ENCODE measurements at places on chromosomes 3 and 15.

DNA sequence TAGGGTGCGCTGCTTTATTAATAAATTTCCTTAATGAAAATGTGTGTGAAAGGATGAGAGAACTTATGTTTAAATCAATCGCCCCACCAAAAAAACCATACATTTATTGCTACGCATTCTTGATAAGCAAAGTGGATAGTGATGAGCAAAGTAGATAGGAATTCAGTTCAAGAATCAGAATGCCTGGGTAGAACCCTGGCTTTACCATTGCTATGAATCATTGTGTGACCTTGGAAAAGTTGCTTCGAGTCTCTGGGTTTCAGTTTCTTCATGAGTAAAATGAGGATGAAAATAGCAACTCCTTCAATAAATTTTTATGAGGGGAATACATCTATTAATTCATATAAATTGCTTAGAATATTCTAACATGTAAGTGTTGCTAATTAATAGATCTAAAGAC, 2.6 kb upstream of the ALCAM start:
- DNase-seq, result no peak

DNA sequence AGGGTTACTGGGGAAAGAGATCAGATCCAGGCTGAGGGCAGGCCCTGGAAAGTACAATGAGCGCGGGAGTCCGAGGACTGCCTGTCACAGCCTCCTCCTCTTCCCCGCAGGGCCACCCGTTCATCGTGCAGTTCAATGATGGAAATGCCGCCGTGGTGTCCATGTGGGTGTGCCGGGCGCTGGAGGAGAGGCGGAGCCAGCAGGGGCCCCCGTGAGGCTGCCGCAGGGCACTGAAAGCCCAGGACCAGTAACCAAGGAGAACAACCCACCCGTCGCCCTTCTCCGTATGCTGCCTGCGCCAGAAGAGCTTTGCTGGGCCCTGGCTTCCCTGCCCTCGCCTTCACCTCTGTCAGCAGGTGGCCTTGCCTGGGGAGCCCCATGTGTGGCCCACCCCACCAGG, 18.8 kb upstream of the SKOR1 start:
- no peak for DNase-seq

DNA sequence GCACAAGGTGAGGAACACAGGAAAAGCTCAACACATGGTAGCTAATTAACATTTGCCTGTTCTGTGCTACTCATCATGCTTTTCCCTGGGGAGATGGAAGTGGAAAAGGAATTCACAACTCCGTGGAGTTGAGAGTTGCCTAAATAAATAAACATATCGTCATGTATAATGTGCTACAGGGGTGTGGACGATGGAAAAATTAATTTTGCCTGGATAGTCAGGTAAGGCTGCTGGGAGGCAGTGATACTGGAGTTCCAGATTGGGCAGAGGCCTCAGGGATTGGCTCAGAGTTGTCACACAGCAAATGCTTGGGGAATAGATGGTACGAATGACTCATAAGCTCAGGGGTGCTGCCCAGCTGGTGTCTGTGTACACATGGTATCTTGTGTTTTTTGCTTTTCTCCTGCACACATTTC, 3.1 kb upstream of the ABHD6 start:
- no peak for DNase-seq

- DNase-seq, result no peak
Observed at GRCh38 chr15:89978914-89979313, 22.2 kb upstream of the ZNF710 start.

DNA sequence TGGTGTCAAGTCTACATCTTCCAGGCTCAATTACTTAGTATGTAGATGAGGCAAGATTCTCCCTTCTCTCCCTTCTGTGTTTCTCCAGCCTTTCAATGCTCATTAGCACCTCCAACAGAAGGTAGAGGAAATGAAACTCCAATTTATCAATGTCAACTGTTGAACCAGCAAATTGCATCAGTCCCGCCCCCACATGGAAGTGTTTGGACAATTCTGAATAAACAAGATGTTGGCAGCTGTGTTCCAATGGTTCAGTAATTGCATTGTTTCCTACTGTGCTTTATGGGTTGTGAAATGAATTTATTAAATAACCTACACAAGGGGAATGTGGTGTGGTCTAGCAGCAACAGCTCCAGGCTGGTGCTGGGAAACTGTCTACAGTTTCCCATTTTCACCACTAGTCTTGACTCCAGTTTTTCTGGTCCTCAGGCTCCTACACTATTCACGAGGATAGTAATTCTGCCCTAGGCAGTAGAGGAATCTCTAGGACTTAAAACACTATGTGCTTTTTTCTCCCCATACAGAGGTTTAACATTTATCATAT, 91.9 kb downstream of the MB21D2 start:
- DNase-seq, result no peak

GRCh38 chr3:12839156-12839946, 2.0 kb downstream of the RPL32 start:
- DNase-seq, result no peak

GRCh38 chr3:132637590-132637989, 22.0 kb downstream of the ACAD11 start:
- DNase-seq, result no peak

GRCh38 chr3:185763347-185764005, 61.4 kb downstream of the IGF2BP2 start:
- DNase-seq, result no peak

DNA sequence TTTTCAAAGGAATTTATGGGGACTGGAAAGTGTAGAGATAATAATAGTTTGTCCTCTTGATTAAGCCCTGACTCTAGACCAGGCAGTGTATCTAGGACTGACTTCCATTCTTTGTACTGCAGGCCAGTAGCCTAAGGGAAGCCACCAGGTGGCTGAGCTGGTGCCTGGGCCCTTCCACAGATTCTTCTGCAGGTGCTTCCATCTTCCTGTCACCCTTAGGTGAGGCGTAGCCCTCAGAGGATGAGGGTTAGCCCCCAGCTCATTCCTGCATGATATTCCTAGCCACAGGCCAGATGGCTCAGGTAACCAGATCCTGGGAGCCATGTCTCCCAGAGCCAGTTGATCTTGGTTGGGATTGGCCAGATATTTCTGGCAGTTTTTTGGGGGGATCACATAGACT, 169.0 kb upstream of the IL12A start:
- DNase-seq, result no peak

DNA sequence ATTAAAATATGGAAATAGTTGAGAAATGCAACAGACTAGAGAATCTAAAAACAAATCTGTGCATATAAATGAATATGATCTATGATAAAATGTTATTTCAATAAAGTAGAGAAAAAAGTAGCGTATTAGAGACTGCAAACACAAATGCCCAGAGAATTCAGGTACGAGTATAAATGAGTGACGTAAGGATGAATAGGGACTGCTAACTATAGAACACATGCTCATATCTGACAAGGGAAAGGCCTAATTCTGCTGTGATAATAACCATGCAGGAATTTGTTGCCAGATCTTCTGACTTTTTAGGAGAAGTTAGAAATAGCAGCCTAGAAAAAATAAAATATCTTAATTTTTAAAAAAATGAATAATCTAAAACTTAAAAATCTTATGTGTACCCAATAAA, 73.1 kb downstream of the ESYT3 start:
- no peak for DNase-seq

GRCh38 chr15:58478579-58478978, 46.8 kb downstream of the LIPC start:
- DNase-seq, result no peak

DNA sequence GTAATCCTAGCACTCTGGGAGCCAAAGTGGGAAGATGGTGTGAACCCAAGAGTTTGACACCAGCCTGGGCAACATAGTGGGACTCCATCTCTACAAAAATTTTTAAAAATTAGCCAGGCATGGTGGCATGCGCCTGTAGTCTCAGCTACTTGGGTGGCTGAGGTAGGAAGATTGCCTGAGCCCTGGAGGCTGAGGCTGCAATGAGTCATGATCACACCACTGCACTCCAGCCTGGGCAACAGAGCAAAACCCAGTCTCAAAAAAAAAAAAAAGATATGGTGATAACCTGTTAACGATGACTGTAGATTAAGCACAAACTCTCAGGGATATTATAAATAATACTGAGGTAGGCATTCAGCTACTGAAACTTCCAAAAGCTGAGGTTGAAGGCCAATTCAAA, 107.5 kb downstream of the SLC49A4 start:
- DNase-seq, result no peak

DNA sequence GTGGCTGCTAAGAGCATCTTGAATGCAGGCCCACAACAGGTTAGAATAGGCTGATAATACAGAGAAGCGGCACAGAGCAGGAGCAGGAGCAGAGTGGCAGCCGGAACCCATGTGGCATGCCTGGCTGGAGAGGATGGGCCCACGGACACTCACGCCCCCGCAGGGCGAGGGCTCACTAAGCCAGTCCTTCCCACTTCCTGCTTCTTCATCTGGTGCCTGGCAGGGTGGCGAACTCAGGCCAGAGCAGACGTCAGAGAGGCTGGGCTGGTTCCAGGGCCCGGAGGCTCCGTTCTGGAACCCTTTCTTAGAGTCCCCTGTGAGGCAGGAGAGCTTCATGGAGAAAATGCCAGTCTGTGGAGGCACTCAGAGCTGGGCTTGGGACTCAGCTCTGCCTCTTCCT, 195.1 kb downstream of the NTRK3 start:
- no peak for DNase-seq

- no peak for DNase-seq
Observed at GRCh38 chr15:39360452-39360851, 220.4 kb upstream of the THBS1 start.

DNA sequence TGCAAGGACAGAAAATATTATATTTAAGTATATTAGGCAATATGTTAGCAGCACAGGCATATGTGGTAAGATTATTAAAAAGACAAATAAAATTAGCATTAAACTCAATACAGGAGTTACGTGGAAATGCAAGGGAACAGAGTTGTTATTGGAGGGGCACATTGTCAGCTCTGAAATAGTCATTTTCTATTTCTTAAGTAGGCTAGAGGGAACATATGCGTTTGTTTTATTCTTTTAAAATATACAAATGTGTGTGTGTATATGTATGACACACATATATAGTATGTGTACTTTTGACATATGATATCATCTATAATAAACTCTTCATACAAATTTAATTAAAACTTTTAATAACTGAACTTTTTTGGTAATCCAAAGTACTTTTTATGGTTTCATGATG, 22.8 kb upstream of the VEPH1 start:
- no peak for DNase-seq

- DNase-seq, result no peak
Observed at GRCh38 chr3:31754575-31755278, 222.0 kb downstream of the STT3B start.

DNA sequence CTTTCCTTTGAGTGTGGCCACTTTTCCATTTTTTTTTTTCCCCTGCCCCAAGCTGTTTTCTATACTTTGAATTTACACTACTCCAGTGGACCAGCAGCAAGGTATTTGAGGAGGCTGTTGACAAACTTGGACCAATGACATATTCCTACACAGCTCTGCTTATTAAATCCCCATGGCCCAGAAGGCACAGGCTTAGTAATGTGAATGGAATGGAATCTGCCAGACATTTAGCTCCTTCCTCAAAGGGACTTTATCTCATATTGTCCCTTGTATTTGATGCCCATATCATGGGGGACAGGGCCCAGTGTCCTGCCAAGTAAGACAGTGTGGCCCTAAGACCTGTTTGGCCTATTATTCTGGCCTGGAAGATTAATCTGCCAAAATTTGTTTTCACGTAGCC, 107.5 kb downstream of the CHCHD6 start:
- no peak for DNase-seq

DNA sequence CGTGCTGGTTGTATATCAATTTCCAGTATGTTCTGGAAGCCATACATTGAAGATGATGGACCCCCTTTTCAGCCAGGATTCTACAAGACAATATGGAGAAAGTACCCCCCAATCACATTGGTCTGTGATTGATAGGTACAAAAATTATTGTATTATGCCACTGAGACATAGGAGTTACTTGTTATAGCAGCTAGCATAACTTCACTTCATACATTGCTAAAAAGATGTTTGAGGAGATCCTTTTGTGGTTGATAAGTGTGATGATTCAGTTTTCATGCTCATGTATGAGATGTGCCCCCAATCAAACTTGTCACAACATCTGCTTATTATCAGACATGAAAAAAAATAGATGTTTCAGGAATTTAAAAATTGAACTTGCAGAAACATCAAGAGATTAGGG, 66.0 kb downstream of the GPD1L start:
- DNase-seq, result no peak

DNA sequence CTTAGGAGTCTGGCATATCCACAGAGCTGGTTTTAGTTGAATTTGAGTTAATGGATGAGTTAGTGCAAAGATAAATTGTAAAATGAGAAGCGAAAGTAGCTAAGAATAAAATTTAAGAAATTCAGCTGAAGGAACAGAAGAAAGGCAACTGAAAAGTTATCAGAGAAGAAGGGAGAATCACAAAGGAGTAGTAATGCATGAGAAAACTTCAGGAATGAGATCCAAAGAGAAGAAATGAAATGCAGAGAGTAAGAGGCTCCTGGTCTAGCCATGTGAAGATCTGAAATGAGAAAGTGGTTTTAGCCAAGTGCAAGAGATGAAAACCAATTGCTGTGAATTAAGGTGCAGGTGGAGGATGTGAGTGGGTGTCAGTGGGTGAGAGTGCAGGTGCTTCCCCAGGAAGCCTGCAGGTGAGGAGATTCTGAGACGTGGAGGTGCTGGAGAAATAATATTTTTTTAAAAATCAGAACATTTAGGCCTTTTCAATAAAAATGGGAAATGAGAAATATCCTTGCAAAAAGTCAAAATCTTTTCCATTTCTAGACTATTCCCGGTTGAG, 18.5 kb downstream of the KBTBD8 start:
- peak; percentile 33 for DNase-seq

DNA sequence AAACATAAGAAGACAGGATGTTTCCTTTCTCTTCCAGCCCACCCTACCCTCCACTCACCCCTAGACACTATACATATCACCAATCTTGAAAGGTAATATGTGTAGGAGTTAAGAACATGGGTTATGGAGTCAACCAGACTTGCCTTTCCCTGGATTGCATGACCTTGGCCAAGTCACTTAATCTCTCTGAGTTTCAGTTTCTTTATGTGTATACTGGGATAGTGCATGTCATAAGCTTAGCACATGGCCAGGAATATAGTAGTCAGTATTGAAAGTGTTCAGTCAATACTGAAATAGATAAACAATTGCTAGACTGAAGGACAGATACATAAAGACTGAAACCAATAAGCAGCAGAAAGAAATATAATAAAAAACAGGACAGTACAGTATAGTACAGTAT, 283.2 kb upstream of the STT3B start:
- no peak for DNase-seq

DNA sequence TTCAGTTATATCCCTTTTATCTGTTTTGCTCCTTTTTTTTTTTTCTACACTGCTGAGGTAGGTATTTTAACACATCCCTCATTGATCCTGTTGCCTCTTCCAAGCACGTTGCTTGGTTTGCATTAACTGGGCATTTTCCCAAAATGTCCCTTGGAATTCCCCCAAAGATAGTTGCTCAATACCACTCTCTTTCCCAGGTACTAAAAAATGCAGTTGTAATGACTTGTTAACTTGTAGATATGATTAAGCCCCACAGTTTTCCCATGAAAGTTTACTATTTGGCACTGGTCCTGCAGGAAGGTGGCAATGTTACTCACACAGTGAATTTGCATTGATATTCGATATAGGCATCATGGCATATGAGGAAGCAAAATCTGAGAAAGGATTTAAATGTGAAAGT, 67.1 kb downstream of the GRM7 start:
- DNase-seq, result no peak

Measured in stimulated activated CD4-positive, alpha-beta T cell treated with anti-CD3 and anti-CD28 coated beads, Interleukin-4, amount 100 ng/mL, for 4 hours (primary cell).